Progenitor cell of endocrine pancreas (in vitro differentiated cells): ENCODE measurements at places on chromosomes 16 and 17.

- DNase-seq = no peak
These were observed 2.2 kb downstream of the RAB40B start for GRCh38 chr17:82696259-82696658.

GRCh38 chr17:45406107-45406506 lies 26.6 kb downstream of the ARHGAP27 start:
- DNase-seq = no peak

GRCh38 chr16:23504076-23504452 lies 6.2 kb downstream of the GGA2 start:
- DNase-seq = no peak

DNA sequence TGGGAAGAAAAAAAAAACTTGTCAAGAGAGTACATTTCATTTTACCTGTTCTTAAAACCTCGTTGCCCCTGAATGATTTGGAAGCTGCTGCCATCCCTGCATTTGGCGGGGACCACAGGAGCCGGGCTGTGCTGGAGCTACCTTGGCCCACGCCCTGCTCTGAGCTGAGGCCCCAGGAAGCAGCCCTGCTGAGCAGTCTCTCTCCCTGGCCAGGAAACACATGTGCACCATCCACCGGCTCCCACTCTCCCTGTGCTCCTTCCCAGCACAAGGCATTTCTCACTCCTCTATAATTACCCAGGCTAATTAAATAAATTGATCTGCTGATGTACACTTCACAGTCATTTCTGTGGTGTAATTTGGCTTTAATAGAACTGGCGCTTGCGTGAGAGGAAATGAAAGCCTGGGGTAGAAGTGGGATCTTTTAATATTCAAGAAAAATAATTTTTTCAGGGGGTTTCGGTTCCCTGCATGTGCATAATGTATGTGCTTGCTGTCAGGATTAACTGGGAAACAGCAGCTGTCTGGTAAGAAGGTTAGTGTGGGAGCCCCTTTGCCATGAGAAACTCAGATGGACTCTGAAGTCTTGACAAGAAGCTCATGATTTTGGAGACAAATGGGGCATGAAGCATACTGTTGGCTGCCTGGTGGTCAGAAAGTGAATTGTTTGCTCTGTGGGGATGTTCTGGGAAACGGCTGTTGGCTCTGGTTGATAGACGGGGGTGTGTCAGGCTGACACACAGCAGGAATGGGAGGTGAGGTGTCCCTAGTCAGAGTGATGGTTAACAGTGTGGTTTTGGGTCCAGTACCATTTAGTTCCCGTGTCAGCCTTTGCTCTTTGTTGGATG lies 252.3 kb upstream of the EEF2KMT start:
- no peak for DNase-seq

DNA sequence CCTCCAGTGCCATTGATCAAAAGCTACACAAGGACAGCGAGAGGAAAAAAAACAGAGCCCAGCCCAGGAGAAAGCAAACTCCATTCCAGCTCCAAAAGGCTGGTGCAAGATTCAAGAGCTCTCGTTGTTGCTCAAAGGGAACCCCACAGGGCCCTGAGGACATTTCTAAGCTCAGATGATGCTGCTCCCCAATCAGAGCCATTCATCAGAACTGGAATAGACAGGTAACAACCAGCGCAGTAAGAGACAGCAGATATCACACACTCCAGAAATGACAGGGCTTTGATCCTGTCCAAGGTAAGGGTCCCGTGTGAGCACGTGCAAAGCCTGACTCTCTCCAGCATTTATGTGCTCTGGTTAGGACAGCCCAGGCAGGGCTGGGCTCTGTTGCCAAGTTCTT lies 20.1 kb downstream of the PMP22 start:
- DNase-seq = no peak

GRCh38 chr17:33421933-33422332 lies 128.8 kb upstream of the ASIC2 start:
- no peak for DNase-seq

GRCh38 chr17:17763734-17764133 lies 73.1 kb downstream of the SREBF1 start:
- DNase-seq = no peak
